Hindlimb muscle (tissue), 1 donor: ENCODE measurements at places on chromosomes 6 and 20. TPM values are rescaled to one million over a fixed set of nuclear protein-coding genes. Genes with fewer than 3 reads are reported as not detected.
A peak's percentile ranks its signal among the peaks of the same experiment; 100 is the strongest.

- no peak for DNase-seq
Measured at GRCh38 chr6:21893793-21894192, 300.2 kb downstream of the SOX4 start.

DNA sequence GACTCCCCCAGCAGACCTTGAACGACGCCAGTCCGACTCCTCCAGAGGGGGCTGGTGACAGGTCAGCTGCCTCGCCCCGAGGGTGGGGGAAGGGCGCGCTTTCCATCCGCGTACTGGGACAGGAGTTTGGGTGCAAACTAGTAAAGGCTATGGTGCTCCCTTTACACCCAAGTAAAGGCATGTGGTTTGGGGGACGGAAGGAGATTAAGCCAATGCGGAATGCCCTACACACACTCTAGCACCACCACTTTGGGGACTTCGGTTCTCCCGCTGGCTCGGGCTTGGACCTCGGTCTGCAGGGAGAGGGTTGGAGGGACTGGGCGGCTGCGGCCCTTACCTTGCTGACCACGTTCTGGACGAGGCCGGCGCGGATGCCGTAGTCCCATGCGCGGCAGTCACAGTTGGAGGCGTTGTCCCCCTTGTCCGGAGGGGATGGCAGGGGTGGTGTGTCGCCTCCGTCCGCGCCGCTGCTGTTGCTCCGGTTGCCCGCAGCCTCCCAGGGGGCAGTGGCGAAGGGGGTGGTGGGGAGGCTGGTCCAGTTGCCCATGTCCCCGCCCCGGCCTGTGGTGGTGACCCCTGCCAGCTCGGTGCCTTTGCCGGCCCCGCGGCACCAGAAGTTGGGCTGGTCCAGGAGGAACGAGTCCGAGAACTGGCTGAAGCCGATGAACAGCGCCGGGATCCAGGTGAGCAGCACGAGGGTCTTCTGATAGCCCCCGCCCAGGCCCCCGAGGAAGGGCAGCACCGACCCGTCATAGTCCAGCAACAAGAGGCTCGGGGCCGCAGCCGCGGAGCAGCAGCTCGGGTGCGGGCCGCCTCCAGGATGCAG is 1.1 kb downstream of the SLC22A23 start:
- DNase-seq, result no peak

- no peak for DNase-seq
Measured at GRCh38 chr6:55819811-55820210, 55.6 kb downstream of the BMP5 start.

- DNase-seq, result no peak
Measured at GRCh38 chr6:68673255-68673654, 38.2 kb downstream of the ADGRB3 start.

GRCh38 chr6:90818163-90818562 is 231.3 kb upstream of the MAP3K7 start:
- no peak for DNase-seq

GRCh38 chr6:50143011-50143719 is 93.4 kb upstream of the DEFB112 start:
- no peak for DNase-seq

- no peak for DNase-seq
Measured at GRCh38 chr6:117496383-117496990, 14.0 kb downstream of the DCBLD1 start.

DNA sequence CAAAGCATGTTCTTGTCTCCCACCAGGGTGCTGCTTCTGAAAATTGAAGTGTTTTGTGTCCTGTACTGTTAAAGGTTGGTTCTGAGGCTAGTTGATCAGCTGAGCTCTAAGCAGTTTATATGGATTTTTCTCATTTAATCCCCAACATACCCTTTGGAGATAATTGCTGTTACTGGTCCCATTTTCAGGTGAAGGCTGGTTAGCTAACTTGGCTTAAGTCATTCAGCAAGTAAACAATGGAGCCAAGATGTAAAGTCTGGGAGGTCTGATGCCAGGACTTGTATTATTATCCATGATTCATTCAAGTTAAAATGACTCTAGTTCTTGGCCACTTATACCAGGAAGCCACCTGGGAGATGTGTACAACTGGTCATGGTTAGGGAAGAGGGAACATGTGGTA is 42.5 kb upstream of the FERMT1 start:
- DNase-seq, result no peak

DNA sequence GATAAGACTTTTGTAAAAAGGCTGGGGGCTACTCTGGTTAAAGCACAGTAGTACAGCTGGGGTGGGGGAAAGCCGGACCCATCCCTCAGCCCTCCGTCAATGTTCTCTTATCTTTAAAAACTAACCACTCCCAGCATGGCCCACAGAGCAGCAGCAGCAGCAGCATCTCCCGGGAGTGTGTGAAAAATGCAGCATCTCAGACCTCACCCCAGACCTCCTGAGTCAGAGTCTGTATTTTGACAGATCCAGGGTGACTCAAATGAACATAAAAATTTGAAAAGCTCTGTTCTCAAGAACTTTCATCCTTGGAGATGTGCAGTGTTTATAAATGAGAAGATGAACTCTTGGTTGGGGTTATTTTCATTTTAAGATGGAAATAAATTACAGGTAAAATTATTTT is 277.7 kb upstream of the ECI2 start:
- DNase-seq, result no peak

- no peak for DNase-seq
Measured at GRCh38 chr20:5862703-5863039, 87.7 kb downstream of the TRMT6 start.

- DNase-seq, result no peak
Measured at GRCh38 chr6:5103250-5103649, 18.1 kb downstream of the PPP1R3G start.

DNA sequence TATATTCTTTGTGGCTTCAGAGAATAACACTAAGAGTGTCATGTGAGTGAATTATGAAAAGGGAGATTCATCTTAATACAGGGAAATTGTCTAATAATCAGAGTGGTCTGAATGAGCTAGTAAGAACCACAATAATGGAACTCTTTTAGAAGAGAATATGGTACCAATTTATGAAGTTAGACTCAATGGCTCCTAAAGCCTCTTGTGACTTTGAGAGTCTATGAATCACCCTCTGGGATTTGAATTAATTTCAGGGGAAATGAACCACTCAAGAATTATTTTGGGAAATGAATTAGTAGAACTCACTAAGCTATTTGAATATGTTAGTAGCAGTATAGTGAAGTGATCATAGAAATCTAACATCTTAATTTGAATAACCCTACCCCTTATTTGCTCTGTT is 14.3 kb downstream of the PCMT1 start:
- no peak for DNase-seq

DNA sequence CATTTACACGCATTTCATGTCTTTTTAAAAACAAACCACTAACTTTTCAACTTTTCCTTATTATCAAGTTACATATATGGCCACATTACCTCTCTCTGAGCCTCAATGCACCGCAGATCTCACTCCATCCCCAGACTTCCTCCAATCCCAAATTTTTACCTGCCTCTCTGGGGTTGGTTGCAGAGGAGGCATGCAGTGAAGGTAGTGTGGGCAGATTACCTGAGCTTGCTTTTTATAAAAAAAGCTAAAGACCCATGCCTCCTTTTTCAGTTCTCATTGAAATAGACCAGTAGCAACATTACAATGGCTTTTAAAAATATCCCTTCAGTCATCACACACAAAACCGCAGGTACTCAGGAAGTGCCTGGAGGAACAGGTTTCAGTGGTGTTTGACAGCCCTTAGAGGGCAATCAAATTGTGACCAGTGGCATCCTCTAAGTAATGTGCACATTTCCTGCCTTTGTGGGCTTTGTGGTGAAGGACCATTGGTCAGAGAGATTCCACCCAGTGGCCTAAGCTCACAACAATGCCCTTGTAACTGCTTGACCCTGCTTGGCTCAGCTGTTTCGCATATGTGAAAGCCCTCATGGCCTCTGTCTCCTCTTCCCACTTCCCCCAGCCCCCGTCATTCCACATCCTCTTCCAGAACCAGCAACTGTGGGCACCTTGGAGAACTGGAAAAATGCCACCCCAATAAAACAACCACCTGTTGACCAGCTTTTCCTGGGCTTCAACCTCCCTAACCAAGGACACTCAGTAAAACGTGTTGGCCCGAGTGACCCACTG is 30.2 kb upstream of the IL17A start:
- DNase-seq, result no peak

- DNase-seq, result no peak
Measured at GRCh38 chr6:47485083-47485482, 7.5 kb downstream of the CD2AP start.

DNA sequence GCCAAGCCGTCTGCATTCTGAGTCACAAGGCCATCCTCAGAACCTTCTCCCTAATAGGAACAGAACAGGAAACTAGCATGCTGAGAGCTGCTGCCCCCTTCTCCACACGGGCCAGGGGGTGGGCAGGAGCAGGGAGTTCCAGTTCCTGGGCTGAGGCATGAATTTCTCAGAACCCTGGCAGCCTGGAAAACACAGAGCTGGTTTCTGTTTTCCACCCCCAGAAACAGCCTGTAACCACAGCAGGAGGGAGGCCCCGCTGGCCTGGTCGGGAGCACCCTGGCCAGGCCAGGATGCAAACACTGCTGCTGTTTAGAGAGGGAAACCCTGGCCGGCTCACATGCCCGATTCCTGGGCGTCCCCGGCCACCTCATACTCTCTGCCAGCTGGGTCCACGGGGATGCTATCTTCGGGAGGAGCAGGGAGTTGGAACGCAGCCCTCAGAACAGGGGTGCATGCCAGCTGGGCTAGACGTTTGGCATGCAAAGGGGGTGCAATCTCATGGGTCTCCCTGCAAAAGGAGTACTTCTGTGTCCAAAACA is 130.1 kb downstream of the NFATC2 start:
- peak; percentile 51 for DNase-seq

DNA sequence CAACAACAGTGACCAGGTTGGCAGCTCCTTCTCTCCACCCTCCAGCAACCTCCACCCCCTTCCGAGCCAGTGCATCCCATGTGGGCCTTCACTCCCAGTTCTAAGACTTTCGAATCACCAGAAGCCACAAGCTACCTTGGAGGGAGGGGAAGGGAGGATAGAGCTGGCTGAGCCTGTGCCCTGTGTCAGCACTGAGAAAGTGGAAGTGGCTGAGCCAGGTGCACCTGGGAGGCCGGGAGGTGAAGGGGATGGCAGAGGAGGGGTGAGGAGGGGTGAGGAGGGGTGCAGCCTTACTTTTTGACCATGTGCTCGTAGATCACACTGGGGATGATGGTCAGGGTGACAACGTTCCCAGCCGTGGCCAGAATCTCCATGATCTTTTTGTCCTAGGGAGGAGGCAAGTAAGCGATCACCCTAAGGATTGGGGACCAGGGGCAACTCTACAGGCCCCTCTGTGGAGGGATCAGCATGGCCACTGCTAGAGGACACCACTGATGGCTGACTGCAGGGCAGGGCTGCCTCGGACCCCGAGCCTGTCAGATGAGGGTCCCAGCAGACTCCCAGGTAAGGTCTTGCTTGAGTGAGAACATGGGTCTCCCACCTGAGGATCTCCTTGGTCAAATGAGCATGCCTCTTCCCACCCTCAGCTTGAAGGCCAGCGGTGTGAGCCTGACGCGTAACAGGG is 18.3 kb downstream of the SDCBP2 start:
- DNase-seq, result no peak

DNA sequence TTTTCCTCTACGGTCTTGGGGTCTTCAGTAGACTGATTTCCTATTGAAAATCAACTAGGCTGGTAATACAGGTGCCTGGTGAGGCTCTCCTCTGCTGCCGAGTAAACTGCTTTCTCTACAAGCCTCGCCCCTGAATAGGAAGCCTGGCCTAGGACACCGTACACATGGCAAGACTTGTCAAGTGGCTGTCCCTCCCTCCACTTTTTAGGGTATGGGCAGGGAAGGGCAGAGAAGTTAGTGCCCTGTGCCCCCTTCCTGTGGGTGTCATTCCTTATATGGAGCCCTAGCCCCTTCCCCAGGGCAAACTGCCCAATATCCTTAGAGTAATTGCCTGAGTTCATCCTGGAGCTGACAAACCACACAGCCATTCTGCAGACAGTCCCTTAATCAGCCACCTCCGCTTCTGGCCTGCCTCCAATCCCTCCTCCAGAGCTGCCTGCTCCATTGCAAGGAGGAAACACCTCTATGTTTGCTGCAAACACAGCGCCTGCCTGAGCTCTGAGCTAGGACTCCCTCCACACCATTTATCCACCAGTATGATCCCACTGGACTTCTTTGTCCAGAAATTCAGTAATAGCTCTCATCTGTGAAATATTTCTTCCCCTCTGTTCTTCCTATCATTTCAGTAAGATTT is 93.1 kb downstream of the CHD6 start:
- peak; percentile 38 for DNase-seq

DNA sequence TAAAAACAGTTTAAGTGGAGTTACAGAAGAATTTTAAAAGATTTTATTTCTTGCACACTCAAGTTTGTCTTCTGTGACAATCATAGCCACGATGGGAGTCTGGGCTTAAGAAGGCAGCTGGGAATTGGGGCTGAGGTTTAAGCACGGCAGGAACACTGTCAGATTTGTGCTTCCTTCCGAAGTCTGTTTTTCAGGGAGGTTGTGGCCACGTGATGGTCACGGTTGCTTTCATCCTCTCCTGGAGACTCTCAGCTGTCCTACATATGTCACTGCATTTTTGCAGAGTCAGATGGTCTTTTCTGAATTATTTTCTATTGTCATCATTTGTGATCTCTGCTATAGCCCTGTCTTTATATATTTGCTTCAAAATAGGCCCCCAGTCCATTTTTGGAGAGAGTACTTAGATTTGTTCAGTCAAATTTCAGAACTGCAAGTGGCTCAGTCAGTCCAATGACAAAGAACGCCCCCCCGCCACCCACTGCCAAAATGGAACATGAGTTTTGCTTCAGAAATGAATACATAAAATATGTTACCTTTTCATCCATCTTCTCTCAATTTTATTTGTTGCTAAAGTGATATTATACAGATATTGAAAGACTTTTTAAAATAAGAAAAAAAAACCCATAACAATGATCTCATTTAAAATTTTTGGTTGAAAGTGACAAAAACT is 111.8 kb upstream of the ZFP64 start:
- no peak for DNase-seq

DNA sequence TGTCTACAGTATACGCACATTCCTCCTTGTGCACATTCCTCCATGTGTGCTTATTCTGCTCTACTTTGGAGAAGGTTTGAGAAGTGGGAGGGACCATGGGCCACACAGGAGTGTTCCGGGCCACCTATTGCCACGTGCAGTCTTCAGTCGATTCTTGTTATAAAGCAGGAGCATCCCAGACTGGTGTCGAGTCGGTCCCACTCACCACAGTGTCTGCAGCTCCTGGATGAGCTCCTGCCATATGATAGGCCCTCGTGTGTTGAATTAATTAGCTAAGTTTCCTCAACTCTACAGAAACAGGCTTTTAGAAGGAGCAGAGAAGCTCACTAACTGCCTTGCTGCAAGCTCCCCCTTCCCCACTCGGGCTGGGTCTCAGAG is 22.6 kb downstream of the ENTPD6 start:
- DNase-seq, result no peak

- DNase-seq, result no peak
Measured at GRCh38 chr6:17714879-17715851, 8.4 kb upstream of the NUP153 start.

Gene NHSL1
- polyA plus RNA-seq, result 37.3 TPM

Gene RCAN2
- 3.2 TPM for polyA plus RNA-seq

Gene ARMC2
- 5.8 TPM for polyA plus RNA-seq

Gene PLCB4
- polyA plus RNA-seq, result 3.2 TPM

Gene VSX1
- polyA plus RNA-seq, result not detected

Gene UFL1
- polyA plus RNA-seq, result 26.6 TPM

Gene PERP
- 2.3 TPM for polyA plus RNA-seq

Gene HLA-DRA
- 57.8 TPM for polyA plus RNA-seq

Gene HLA-DRB1
- polyA plus RNA-seq, result 20.5 TPM

Gene PAK5
- polyA plus RNA-seq, result 0.13 TPM

Gene RFX6
- polyA plus RNA-seq, result not detected
